ENCODE measurements at places on chromosomes 3 and 15. TPM values are rescaled to one million over a fixed set of nuclear protein-coding genes. Genes with fewer than 3 reads are reported as not detected.

DNA sequence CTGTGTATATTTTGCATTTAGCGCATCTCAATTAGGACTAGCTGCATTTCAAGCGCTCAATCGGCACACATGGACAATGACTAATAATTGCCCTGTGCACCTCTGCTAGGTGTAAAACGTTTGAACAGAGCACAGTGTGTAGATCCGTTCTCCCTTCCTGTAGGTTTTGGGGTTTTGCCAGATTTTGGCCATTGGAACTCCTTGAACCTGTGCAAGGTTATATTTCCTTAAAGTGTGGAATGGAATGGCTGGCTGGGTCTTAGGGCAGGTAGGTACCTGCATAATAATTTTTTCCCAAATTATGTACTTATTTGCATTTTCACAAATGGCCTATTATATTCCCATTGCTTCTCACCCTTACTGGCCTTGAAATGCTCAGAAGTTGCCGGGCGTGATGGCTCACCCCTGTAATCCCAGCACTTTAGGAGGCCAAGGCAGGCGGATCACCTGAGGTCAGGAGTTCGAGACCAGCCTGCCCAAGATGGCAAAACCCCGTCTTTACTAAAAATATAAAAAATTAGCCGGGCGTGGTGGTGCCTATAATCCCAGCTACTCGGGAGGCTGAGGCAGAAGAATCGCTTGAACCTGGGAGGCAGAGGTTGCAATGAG is 777 bp downstream of the RNU5B-1 start:
- DNase-seq: no peak

DNA sequence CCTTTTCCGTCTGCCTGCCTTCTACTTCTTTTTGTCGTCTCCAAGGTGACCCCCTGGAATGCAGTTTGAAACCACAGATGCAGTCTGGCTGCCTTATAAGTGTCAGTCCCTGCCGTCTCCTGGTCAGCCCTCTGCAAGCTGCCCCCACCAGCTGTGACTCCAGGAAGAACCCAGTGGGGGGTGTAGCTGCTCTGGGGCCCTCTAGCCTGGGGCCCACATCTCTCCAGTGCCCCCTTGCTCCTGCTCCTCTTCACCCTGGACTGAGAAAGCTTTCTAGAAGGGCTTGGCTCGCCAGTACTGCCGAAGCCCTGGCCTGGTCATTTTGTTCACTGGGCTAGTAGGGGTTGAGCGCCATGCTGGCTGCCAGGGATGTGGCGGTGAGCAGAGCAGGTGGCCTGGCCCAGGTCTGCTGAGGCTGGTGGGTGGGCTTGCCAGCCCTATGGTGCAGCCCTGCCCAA is 21.3 kb downstream of the SYNM start:
- DNase-seq: no peak

- DNase-seq: no peak
These were observed 27.5 kb downstream of the ANXA2 start for GRCh38 chr15:60370105-60370868.

GRCh38 chr3:40649346-40649745 is 124.6 kb downstream of the ZNF621 start:
- no peak for DNase-seq

GRCh38 chr15:43370310-43370974 is 401 bp downstream of the ZSCAN29 start:
- peak; percentile 22 for DNase-seq

- no peak for DNase-seq
These were observed 9.7 kb downstream of the SLC12A6 start for GRCh38 chr15:34327906-34328305.

- no peak for DNase-seq
These were observed 23.5 kb upstream of the ATP10A start for GRCh38 chr15:25886498-25887140.

- DNase-seq: no peak
These were observed 33.8 kb downstream of the SLCO3A1 start for GRCh38 chr15:91887321-91887720.

- no peak for DNase-seq
These were observed 67.2 kb downstream of the MYO9A start for GRCh38 chr15:72050700-72051099.

GRCh38 chr15:75037685-75038084 is 14.3 kb downstream of the PPCDC start:
- no peak for DNase-seq

GRCh38 chr3:48408823-48409281 is 21.0 kb downstream of the PLXNB1 start:
- peak; percentile 9 for DNase-seq

DNA sequence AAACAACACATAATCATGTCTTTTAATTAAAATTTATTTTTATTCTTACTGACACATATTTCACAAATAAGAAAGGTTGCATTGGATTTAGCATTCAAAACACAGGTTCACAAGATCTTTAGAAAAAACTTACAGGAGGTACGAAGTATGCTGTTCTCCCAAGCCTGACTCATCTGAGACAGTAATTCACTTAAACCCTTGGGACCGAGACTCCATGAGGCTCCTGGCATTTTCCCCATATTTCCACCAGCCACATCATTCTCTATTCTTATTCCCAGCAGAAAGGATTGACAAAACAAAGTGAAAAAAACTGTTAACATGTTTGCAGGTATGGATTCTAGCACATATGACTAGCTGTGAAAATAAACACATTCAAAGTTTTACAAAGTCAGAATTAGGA is 52.6 kb downstream of the CNTN3 start:
- DNase-seq: no peak

- DNase-seq: peak; percentile 32
These were observed 1.6 kb downstream of the CYP11A1 start for GRCh38 chr15:74365598-74366445.

DNA sequence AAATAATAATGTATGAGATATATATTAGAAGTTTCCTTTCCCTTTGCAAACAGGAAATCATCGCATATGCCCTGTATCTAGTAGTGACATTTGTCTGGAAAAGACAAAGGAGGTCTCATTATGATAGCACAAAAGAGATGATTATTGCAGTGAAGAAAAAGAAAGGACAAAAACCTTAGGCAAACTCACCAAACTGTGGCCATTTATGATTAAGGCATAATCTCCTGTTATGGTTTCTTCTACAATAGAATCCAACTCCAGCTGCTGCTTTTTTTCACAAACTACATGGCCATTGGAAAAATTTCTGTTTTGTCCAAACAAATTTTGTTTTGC is 218.2 kb downstream of the ATP8B4 start:
- DNase-seq: no peak

GRCh38 chr3:128346562-128346961 is 120.1 kb downstream of the DNAJB8 start:
- DNase-seq: no peak

- no peak for DNase-seq
These were observed 6.3 kb upstream of the ITPKA start for GRCh38 chr15:41487381-41487780.

- DNase-seq: no peak
These were observed 382.6 kb upstream of the THBS1 start for GRCh38 chr15:39198044-39199000.

- peak; percentile 92 for DNase-seq
These were observed 20.6 kb upstream of the EPHB3 start for GRCh38 chr3:184540777-184541681.

DNA sequence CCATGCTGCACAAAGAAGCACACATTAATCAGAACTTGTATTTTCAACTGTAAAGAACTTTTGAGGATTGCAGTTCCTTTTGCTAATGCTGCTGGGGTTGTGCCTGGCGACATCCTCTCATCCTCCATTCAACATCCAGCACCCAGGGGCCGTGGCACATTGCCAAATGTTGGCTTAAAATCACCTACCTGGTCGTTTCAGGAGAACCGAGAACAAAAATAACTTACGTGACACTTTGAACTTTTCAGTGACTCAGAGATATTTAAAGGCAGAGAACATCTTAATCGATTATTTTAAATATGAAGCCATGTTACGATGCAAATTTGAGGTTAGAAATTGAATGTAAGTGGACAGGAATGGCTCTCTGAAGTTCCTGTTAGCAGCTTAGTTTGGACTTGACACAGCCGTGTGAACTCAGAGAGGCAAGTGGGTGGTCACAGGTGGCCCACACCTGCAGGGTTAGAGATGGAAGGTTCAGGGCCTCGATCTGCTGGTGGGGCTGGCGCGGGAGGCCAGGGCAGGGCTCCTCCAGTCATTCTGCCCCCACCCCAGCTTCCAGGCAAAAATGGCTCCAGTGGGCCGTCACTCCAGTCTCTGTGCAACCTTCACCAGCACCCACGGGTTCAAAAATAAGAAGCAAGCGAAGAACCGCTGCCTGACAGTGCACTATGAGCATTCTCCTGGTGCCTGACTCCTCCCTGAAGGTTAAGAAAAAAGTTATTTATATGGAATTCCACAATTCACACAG is 12.2 kb downstream of the LRRK1 start:
- DNase-seq: no peak

- DNase-seq: no peak
These were observed 127.3 kb upstream of the LINGO1 start for GRCh38 chr15:77759896-77760592.

- no peak for DNase-seq
These were observed 299.2 kb downstream of the ADAMTS17 start for GRCh38 chr15:100042558-100042957.

DNA sequence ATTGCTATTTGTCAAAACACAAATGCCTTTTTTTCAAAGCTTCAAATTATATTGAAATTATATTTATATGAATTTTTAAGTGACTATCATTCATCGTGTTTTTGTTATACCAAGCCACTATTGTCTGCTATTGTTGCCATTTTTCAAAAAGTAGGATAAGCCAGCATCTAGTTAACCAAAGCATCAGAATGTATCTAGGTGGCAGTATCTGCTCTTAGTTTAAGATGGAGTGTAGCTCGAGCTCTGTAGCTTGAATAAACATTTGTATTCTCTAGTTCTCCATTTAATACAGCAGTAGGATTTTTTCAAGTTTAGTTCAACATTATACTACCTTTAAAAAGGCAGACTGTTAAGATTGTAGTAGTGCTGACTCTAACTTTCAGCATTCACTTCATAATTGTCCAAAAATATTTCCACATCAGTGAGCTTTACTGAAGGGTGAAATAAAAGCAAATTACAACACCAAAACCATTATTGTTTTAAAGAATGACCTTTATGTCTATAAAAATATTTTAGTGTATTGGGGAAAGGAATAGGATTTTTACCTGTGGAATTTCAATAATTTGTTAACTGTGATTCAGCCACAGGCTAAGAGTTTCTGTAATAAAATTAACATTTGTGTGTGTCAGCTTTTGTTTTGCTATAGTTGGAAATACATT is 19.6 kb upstream of the C15orf61 start:
- DNase-seq: no peak

GRCh38 chr15:66040211-66040892 is 171.1 kb downstream of the RAB11A start:
- DNase-seq: no peak

GRCh38 chr15:35721751-35722150 is 175.8 kb upstream of the DPH6 start:
- no peak for DNase-seq

DNA sequence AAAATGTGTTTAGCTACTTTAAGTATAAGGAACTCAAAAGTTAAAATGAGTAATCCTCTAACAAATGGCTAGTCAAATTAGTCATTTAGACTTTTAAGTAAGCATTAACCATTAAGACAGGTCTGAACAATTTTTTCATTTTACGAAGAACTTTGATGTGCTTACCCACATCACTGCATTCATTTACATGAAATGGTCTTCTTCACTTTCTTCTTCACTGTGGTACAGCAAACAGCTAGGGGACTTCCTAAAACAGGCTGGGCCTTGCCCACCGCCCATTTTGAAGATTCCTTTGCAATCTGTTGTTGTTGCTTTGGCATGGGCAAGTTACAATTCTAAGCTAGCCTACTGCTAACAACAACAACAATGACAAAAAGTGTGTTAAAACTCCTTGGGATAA is 67.4 kb downstream of the CBLB start:
- DNase-seq: no peak

GRCh38 chr3:189334064-189334920 is 162.5 kb downstream of the TPRG1 start:
- DNase-seq: no peak

DNA sequence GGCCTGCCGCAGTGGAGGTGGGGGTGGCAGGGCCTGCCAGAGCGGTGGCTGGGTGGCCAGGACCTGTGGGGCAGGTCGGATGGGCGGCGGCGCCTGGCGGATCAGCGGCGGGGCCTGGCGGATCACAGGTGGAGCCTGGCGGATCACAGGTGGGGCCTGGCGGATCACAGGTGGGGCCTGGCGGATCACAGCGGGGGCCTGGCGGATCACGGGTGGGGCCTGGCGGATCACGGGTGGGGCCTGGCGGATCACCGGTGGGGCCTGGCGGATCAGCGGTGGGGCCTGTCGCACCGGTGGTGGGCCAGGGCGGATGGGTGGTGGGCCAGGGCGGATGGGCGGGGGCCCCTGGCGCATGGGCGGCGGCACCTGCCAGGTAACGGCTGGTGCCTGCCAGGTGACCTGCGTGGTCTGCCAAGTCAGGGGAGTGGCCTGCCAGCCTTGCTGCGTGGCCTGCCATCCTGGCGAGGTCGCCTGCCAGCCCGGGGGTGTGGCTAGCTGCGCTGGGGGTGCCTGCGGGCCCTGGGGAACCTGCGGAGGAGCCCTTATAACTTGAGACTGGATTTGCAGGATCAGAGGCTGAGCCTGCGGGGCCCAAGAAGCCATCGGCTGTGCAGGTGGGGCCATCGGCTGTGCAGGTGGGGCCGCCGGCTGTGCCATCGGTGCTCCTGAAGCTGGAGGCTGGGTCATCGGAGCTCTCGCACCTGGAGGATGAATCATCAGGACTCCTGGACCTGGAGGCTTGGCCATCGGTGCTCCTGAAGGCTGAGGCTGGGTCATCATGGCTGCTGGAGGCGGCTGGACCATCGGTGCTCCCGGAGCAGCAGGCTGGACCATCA is 1.3 kb downstream of the MAGEL2 start:
- no peak for DNase-seq

GRCh38 chr3:155603302-155603701 is 141.6 kb downstream of the PLCH1 start:
- no peak for DNase-seq

DNA sequence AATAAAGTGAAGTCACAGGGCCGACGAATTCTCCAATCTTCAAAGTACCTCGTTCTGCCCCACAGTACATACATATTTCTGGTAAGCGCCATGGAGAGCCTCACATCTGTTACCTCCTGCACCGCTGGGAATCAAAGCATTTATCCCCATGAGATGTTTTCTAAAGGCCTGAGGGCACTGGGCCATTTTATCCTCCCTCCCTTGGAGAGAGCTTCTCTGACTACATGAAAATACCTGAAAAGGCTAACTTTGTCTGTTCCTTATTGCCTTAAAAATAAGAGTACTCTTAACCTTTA is 148.1 kb downstream of the RORA start:
- no peak for DNase-seq

- no peak for DNase-seq
These were observed 27.5 kb downstream of the APBA2 start for GRCh38 chr15:28913171-28913765.

- no peak for DNase-seq
These were observed 36.2 kb downstream of the KBTBD12 start for GRCh38 chr3:127951276-127951675.

ENTPD3 gene
- 17.1 TPM for total RNA-seq

PARP9 gene
- 13.2 TPM for total RNA-seq

LPP gene
- total RNA-seq: 60.6 TPM

MITF gene
- total RNA-seq: 12.2 TPM

NR2F2 gene
- total RNA-seq: 13.5 TPM

CTXN2 gene
- total RNA-seq: not detected

EFHB gene
- not detected for total RNA-seq

KLHL40 gene
- total RNA-seq: not detected

SAMMSON gene
- not detected for total RNA-seq

HTD2 gene
- total RNA-seq: 4.9 TPM

NR1I2 gene
- not detected for total RNA-seq

TRH gene
- not detected for total RNA-seq

CCR2 gene
- 7.9 TPM for total RNA-seq

CPA3 gene
- 4.9 TPM for total RNA-seq

ADAMTS7 gene
- total RNA-seq: 0.33 TPM
